Caco-2 (cell line): ENCODE measurements at places on chromosomes 4 and X. TPM values are rescaled to one million over a fixed set of nuclear protein-coding genes. Genes with fewer than 3 reads are reported as not detected.

DNA sequence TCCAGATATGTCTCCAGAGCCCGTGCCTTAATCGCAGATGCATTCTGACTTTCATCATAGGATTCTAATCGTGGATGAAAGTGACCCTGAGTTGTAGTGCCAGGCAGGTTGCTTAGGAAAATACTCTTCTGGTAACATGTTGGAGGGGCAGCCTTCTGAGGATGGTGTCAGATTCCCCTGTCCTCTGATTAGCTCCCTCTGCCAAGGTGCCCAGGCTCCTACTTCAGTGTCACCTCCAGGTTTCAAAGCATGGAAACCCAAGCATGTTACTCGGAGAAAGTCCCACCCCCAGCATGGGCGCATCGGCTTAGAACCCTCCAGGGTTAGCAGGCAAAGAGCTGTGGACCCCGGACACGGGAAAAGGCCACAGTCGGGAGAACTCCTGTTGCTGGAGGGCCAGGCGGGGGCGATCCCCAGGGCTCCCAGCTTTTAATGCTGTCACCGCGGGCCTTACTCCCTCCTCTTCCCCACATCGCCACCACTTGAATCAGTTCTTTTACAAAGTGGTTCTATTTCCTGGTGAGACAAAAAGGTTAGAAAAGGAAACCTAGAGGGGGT, 44.5 kb downstream of the TRIM2 start:
- DNase-seq = no peak
- H3K36me3 ChIP-seq = no peaks in the 10 kb centered on the region; the same call in 1 of the 2 replicates
- no peak overlapping the region for H3K27ac ChIP-seq
- no peak overlapping the region for H3K4me3 ChIP-seq
- no peaks in the 10 kb centered on the region for H3K27me3 ChIP-seq
- H3K4me1 ChIP-seq = peaks cover 14% of the 10 kb centered on the region

DNA sequence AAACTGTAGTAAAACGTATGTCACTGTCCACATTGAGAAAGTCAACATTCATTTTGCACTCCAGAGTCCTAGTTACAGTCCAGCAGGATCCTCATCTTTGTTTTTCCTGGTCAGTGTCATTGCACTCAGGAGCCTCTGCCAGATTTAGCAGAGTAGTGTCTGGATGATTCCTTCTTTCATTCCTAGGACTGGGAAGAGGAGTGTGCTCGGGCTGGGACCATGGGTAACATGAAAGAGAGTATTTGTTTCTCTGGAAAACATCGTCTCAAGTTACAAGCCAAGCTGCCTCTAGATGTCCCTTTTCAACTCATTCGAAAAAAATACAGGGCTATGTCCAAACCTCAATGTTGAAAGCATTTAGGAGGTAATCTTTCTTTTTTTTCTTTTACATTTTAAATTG, 69.9 kb upstream of the TNIP3 start:
- no peak for DNase-seq
- H3K27ac ChIP-seq = no peak overlapping the region
- no peak overlapping the region for H3K4me3 ChIP-seq
- H3K4me1 ChIP-seq = no peaks in the 10 kb centered on the region
- no peaks in the 10 kb centered on the region for H3K36me3 ChIP-seq

DNA sequence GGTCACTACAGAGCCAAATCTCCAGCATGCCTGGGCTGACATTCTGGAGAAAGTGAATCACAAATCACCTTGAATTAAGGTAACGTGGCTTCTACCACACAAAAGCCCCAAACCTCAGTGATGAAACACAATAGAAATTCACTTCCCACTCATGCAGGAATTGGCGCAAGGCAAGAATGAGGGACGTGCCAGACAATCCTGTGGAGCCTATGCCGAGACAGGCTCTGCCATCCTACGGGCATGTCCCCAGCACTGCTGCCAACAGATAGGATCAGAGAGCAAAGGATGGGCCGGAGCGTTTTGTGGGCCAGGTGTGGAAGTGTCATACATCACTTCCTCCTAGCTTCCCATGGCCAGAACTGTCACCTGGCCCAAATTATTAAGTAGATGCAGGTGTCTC, 118.0 kb downstream of the IRF2 start:
- H3K4me1 ChIP-seq = no peaks in the 10 kb centered on the region; the same call in 1 of the 2 replicates
- H3K27me3 ChIP-seq = no peaks in the 10 kb centered on the region
- no peak for DNase-seq
- H3K27ac ChIP-seq = no peak overlapping the region
- H3K4me3 ChIP-seq = no peak overlapping the region

- DNase-seq = no peak
- H3K4me1 ChIP-seq = no peaks in the 10 kb centered on the region
- no peak overlapping the region for H3K4me3 ChIP-seq
- H3K36me3 ChIP-seq = no peaks in the 10 kb centered on the region
Measured at GRCh38 chrX:148593987-148594386, 93.6 kb downstream of the AFF2 start.

DNA sequence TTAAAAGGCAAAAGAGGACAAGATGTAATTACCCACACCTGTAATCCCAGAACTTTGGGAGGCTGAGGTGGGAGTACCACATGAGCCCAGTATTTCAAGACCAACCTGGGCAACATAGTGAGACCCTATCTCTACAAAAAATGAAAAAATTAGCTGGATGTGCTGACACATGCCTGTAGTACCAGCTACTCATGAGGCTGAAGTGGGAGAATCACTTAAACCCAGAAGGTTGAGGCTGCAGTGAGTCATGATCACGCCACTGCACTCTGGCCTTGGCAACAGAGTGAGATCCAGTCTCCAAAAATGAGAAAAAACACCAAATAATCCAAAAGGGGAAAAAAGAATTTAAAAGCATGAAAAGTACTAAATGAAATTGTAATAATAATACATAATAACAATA, 30.8 kb downstream of the NR0B1 start:
- H3K4me1 ChIP-seq = no peaks in the 10 kb centered on the region
- no peaks in the 10 kb centered on the region for H3K36me3 ChIP-seq
- H3K27me3 ChIP-seq = no peaks in the 10 kb centered on the region
- no peak for DNase-seq

- DNase-seq = no peak
- H3K27ac ChIP-seq = no peak overlapping the region
- H3K4me3 ChIP-seq = no peak overlapping the region
- no peaks in the 10 kb centered on the region for H3K27me3 ChIP-seq
- H3K36me3 ChIP-seq = no peaks in the 10 kb centered on the region
Measured at GRCh38 chr4:125045311-125045710, 269.4 kb upstream of the FAT4 start.

TMEM255A gene
- total RNA-seq = 2.9 and 3.8 TPM in 2 replicates

XK gene
- 1.7 and 2.6 TPM in 2 replicates for total RNA-seq

HTN1 gene
- not detected in 2 replicates for total RNA-seq

USP17L29 gene
- not detected in 2 replicates for total RNA-seq
